Pulmonary artery endothelial cell (primary cell): ENCODE measurements at places on chromosomes 11 and 22. TPM values are rescaled to one million over a fixed set of nuclear protein-coding genes. Genes with fewer than 3 reads are reported as not detected.

GRCh38 chr11:129576652-129577051 lies 201.0 kb downstream of the BARX2 start:
- no peak for DNase-seq

GRCh38 chr22:37931893-37932389 lies 21.5 kb downstream of the C22orf23 start:
- no peak for DNase-seq

- no peak for DNase-seq
Observed at GRCh38 chr11:69867076-69868005, 48.1 kb upstream of the FGF3 start.

DNA sequence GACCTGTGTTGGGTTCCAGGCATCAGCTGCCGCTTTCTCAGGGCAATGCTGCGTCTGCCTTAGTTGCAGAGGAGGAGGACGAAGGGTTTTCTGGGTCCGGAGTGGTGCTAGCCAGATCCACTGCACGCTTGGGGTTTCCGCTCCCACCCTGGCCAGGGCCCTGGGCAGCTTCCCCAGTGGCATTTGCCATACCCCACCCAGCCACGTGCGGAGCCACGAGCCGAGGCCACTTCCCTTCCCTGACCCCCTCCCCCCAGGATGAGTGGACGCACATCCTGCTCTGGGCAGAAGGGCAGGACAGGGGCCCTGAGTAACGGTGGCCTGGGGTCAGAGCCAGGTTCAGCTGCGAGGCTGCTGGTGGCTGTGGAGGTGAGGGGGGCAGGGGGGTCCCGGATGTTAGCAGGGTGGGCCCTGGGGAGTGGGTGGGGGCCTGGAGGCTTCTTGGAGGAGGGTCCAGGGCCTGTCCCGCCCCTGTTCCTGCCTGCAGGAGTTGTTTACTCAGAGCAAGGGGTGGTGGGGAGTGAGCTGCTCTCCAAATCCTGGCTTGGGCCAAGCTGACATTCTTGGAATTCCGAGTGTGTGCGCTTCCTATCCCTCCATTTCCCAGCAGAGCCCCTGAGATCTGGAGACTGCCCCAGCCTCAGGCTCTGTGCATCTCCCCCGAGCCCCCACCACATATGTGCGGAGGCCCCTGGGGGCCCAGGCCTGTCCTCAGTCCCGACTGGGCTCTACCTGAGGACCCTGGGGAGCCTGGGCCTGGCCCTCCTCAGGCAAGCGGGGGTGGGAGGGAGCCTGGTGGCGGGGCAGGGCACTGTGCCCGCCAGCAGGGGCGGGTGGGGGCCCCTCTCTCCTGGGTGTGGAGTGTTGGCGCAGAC lies 1.4 kb downstream of the TSPAN4 start:
- peak; percentile 93 for DNase-seq

- DNase-seq = no peak
Observed at GRCh38 chr11:119081682-119082260, 2.9 kb upstream of the HMBS start.

DNA sequence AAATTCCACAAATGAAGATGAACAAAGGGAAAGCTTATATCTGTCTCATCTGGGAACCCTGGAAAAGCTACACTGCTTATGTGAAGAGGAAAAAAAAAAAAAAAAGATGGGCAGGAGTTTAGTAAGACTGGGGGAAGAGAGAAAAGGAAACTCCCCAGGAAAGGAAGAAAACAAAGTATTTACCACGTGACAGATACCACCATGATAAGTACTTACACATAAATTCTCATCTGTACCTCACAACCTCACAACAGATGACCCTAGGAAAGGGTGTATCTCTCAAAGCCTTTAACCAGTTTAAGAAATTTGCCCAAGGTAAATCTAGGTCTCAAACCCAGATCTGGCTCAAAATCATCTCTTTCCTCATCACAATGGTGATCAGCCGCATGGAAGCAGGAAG lies 77.1 kb downstream of the GAB2 start:
- DNase-seq = no peak

DNA sequence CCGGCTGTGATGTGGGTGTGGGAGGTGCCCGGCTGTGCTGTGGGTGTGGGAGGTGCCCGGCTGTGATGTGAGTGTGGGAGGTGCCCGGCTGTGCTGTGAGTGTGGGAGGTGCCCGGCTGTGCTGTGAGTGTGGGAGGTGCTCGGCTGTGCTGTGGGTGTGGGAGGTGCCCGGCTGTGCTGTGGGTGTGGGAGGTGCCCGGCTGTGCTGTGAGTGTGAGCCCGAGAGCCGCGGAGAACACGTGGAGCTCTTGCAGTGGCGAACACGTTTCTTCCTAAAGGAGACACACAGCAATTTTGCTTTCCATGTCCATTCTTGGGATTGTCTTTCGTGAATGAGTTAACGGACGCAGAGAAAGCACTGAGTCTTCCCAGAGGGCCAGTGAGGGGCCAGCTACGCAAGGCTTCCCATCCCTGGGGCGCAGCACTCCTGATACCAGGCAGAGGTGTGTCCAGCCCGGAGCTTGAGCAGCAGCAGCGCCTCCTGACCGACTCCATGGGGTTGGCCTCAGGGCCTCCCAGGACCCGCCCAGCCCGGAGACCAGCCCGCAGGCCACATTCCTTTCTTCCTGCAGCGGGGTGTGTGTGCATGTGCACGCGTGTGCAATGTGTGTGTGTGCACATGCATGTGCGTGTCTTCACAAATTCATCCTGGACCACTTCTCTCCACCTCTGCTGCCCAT lies 245.0 kb upstream of the B3GAT1 start:
- no peak for DNase-seq

- no peak for DNase-seq
Observed at GRCh38 chr11:117820071-117820470, 4.5 kb downstream of the FXYD2 start.

DNA sequence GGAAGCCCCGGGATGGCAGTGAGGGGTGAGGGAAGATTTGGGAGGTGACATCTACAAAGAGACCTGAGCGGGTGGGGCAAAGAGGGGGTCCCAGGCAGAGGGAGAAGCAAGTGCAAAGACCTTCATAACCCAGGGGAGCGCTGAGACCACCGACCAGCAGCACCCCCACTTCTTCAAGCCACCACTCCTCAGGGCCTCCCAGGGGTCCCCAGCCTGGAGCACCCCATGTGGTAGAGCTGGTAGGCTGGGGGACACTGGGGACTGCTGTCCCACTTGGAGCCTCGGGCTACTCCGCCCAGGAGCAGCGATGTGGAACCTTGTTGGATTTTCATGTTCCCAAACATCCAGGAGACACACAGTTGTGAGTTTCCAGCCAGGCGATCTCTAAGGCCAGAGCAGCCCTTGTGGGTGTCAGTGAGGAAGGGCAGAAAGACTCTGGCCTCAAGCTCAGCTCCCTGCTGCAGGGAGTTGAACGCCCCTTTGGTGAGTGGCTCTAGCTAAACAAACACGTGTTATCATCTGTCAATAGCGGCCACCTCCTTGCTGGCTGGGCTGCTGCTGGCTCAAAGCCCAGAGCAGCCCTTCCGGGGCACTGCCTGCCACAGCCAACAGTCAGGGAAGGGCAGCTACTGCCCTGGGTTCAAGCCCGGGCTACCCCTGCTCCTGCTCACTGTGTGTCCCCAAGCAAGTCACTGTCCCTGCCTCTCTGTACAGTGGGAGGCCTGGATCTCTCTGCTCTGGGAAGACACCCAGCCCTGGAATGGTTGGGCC lies 25.7 kb upstream of the CHKA start:
- no peak for DNase-seq

- peak; percentile 7 for DNase-seq
Observed at GRCh38 chr11:75867778-75868374, 52.9 kb downstream of the UVRAG start.

- DNase-seq = no peak
Observed at GRCh38 chr11:134599299-134599771, 187.3 kb upstream of the B3GAT1 start.

The RTN4RL2 gene
- total RNA-seq = 0.07 TPM in 2 replicates

The MICAL2 gene
- 300 and 406 TPM in 2 replicates for total RNA-seq

The MMP3 gene
- not detected in 2 replicates for total RNA-seq

The NOX4 gene
- 15.9 and 17.1 TPM in 2 replicates for total RNA-seq

The DYNC2H1 gene
- 10.8 and 12.5 TPM in 2 replicates for total RNA-seq

The SHISAL1 gene
- total RNA-seq = under 0.01 TPM in 1 of 2 replicates, not detected in the other
